ENCODE measurements at places on chromosomes 11 and 22. TPM values are rescaled to one million over a fixed set of nuclear protein-coding genes. Genes with fewer than 3 reads are reported as not detected.

Gene GPHA2
- total RNA-seq: not detected

Gene TIRAP
- 7.2 TPM for total RNA-seq

Gene ACTN3
- total RNA-seq: not detected

Gene CABP4
- not detected for total RNA-seq

Gene RTN4RL2
- total RNA-seq: not detected

Gene GRIK4
- total RNA-seq: 0.29 TPM

Gene MLC1
- total RNA-seq: under 0.01 TPM

Gene PHF21B
- not detected for total RNA-seq

Gene TRIM49
- not detected for total RNA-seq

Gene GLB1L2
- total RNA-seq: not detected

Gene TRIM48
- total RNA-seq: not detected

Gene TTC12
- 15.1 TPM for total RNA-seq

Gene TBX10
- total RNA-seq: not detected

Gene SLC22A9
- not detected for total RNA-seq

Gene MMP8
- total RNA-seq: not detected

Gene TAGLN
- total RNA-seq: 1,440 TPM

Gene CDC42EP1
- total RNA-seq: 37.6 TPM

Gene TREH
- total RNA-seq: not detected

Gene PAMR1
- total RNA-seq: 185 TPM

Gene DEFB131B
- not detected for total RNA-seq

Gene ARHGAP20
- total RNA-seq: 2.6 TPM

Gene OR52I2
- not detected for total RNA-seq

Gene LRP4
- 14.0 TPM for total RNA-seq

Gene APOA1
- not detected for total RNA-seq

Gene RIMBP3C
- 0.22 TPM for total RNA-seq

Gene NCR3LG1
- total RNA-seq: 12.7 TPM

Gene OR2AG2
- 1.6 TPM for total RNA-seq

Gene C22orf31
- total RNA-seq: not detected

Gene TCN2
- total RNA-seq: 3.0 TPM

Gene CCDC73
- total RNA-seq: not detected

Gene SNU13
- 98.7 TPM for total RNA-seq

Gene CCDC87
- 0.29 TPM for total RNA-seq

Gene BRD1
- 29.9 TPM for total RNA-seq

Gene PHLDA2
- total RNA-seq: 15.3 TPM

Gene C11orf52
- not detected for total RNA-seq

Gene SCGB1A1
- total RNA-seq: not detected

Gene OR8B3
- not detected for total RNA-seq

Gene ASRGL1
- 0.88 TPM for total RNA-seq

Gene ABCG4
- 0.66 TPM for total RNA-seq

Gene PATE4
- total RNA-seq: not detected

Gene PHETA2
- 17.0 TPM for total RNA-seq

Gene FGF19
- total RNA-seq: not detected

Gene TLCD5
- 6.6 TPM for total RNA-seq

Gene GSTT2B
- 12.3 TPM for total RNA-seq

All from placental pericyte (primary cell).